ENCODE measurements at places on chromosomes 16 and 17.

- no peak for DNase-seq
These were observed 46.0 kb upstream of the NF1 start for GRCh38 chr17:31048780-31049179.

- DNase-seq, result no peak
These were observed 8.2 kb downstream of the ADCY7 start for GRCh38 chr16:50274326-50275097.

DNA sequence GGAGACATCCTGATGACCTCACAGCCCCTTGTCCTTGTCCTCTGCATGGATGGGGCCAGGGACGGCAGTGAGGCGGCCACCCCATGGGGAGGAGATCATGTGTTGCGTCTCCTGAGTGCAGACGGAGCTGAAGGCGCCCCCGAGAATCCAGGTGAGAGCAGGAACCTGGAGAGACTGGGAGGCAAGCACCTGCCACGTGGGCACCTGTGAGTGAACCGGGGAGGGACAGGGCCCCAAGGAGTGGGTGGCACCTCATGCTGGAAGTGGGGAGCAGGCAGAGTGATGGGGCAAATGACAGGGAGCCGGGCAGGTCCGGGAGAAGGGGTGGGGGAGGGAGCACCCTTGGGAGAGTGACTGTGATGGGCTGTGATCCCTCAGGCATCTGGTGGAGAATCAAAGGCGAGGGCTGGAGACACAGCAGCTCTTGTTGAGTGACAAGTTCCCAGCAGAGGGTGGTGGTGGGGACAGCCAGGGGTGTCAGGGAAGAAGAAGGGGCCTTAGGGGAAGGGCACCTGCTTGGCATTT is 174.3 kb upstream of the CHMP6 start:
- no peak for DNase-seq

DNA sequence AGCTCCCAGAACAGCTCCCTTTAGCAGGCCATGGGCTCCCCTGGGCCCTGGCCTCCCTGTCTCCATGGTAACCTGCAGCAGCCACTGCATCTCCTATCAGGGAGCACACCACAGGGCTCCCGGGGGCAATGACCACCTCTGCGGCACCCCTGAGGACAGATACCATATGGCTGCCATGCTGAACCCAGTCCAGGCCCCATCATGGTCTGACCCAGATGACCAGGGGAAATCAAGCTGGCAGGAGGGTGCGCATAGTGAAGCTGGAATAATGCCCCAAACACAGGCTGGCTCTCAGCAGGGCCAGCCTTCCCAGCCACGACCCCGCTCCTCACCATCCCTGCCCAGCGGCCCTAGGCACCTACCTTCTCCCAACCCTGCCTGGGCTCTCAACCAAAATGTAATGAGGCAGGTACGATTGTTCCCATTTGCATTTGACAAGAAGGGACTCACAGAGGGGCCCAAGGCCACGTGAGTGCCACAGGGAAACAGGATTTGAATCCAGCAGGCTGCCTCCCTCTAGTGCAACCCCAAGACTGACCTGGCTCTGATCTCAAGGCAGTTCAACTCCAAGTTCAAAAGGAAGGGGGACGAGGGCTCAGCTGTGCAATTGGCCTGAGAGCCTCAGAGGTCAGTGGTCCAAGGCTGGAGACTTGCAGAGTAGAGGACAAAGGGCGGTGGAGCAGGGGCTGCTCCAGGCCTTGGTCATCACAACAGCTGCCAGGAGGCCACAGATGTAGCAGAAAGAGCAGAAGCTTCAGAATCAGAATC is 2.4 kb downstream of the RUNDC3A start:
- DNase-seq, result no peak

- no peak for DNase-seq
These were observed 22.3 kb downstream of the SYCE1L start for GRCh38 chr16:77221482-77221881.

DNA sequence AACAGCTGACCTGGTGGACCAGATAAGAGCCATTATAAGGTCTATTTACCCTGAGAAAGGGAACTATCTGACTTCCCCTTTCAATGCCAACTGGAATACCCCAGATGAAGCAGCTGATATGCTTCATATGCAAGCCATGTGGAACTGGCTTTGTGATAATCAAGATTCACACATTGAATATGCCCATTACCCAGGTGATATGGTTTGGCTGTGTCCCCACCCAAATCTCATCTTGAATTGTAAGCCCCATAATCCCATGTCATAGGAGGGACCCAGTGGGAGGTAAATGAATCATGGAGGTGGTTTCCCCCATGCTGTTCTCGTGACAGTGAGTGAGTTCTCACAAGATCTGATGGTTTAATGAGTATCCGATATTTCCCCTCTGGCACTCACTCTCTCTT is 42.1 kb downstream of the IKZF3 start:
- peak; percentile 36 for DNase-seq

- DNase-seq, result no peak
These were observed 17.8 kb downstream of the OSBPL7 start for GRCh38 chr17:47803751-47804150.

GRCh38 chr17:6437466-6437865 is 2.5 kb upstream of the AIPL1 start:
- DNase-seq, result no peak

DNA sequence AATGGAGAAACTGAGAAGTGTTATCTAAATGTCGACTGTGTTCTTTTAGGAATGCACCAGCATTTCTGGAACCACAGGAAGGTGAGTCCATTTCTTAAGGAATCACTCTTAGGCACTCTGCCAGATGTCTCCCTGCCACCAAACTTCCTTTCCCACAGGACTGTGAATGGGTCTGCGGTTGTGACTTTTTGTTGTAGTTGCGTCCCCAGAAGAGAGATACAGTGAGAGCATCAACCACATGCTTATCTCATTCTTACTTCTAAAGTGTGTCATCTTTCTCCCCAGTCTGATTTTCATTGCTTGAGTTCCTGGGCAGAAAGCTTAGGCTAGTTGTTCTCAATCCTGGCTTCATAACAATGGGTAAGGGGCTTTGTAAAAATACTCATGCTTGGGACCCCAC is 13.4 kb downstream of the ITPRIPL2 start:
- no peak for DNase-seq

- DNase-seq, result no peak
These were observed 69.9 kb upstream of the HSBP1 start for GRCh38 chr16:83737729-83738354.

- DNase-seq, result no peak
These were observed 163.7 kb upstream of the CHMP6 start for GRCh38 chr17:80827646-80828643.

- no peak for DNase-seq
These were observed 34.3 kb downstream of the VPS35L start for GRCh38 chr16:19589771-19590302.

DNA sequence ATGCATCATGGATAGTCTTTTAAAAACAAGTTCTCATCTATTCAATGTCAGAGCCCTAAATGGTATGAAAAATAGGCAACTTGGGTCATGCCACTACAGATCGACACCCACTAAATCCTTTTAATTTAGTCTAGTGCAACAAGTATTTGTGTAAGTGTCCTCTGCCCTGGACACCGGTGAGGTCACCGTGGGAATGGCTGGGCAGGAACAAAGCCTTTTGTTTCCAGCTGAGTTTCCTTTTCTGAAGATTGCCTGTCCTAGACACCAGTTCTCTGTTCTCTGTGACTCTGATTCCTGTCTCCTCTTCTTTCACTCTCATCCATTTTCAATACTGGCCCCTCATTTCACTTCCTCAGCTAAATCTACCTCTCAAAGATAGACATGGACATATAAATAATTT is 446.5 kb downstream of the MAF start:
- DNase-seq, result no peak

GRCh38 chr17:39092692-39093230 is 58.7 kb downstream of the PLXDC1 start:
- no peak for DNase-seq

- no peak for DNase-seq
These were observed at the start of gene TRPV2 for GRCh38 chr17:16415031-16415924. TRPV2 (plus strand) TSS chr17:16415571; CDS start chr17:16417669, 2,098 bp downstream.

DNA sequence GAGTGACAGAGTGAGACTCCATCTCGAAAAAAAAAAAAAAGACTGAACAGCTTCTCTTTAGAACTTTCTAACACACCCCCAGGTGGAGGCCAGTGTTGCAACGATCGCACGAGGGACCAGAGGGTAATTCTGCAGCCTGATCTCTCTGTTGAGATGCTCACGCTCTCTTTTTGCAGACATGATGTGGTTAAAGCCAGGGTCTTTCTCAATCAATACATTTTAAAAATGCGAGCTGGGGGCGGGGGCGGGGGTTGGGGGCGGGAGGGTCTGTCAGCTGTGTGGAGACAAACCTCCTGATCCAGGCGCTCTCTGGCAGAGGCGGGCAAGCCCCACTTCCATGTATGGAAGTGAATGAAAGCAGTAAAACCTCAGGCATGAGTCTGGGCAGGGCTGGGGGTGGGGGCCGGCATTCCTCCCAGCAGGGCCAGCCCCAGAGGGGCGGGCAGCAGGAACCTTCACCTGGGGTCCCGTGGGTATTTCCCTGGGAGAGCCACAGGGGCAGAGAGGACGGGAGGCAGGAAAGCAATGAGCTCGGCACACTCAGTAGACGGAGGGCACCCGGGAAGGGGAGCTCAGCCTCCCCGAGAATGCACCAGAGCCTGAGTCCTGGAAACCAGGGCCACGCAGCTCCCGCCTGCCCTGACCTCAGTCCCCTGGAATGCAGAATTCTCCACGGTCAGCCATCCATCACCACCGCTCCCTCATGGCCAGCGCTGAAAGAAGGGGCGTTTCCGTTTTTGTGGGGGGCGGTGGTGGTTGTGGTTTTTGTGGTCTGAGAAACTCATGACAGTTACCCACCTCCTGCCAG is 28.0 kb downstream of the NXN start:
- no peak for DNase-seq

All from GF-D8 (cell line).